ENCODE measurements at places on chromosomes 11 and 22.

- no peak for DNase-seq
These were observed 68.7 kb upstream of the SYN3 start for GRCh38 chr22:33126881-33127280.

DNA sequence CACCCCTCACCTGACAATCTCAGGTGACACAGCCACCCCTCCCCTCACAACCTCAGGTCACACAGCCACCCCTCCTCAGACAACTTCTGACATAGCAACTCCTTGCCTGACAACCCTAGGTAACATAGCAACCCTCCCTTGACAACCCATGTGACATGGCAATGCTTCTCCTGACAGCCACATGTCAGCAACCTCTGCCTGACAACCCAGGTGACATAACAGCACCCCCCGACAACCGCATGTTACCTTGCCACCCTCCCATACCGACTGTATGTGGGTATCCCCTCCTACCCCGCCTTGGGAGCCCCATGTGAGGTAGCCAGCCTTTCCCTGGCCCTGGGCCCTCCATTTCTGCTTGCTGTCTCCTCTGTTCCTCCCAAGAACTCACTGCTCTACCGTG is 77.7 kb upstream of the B3GAT1 start:
- no peak for DNase-seq

GRCh38 chr11:19931771-19932369 is 219.2 kb downstream of the NAV2 start:
- DNase-seq, result no peak

DNA sequence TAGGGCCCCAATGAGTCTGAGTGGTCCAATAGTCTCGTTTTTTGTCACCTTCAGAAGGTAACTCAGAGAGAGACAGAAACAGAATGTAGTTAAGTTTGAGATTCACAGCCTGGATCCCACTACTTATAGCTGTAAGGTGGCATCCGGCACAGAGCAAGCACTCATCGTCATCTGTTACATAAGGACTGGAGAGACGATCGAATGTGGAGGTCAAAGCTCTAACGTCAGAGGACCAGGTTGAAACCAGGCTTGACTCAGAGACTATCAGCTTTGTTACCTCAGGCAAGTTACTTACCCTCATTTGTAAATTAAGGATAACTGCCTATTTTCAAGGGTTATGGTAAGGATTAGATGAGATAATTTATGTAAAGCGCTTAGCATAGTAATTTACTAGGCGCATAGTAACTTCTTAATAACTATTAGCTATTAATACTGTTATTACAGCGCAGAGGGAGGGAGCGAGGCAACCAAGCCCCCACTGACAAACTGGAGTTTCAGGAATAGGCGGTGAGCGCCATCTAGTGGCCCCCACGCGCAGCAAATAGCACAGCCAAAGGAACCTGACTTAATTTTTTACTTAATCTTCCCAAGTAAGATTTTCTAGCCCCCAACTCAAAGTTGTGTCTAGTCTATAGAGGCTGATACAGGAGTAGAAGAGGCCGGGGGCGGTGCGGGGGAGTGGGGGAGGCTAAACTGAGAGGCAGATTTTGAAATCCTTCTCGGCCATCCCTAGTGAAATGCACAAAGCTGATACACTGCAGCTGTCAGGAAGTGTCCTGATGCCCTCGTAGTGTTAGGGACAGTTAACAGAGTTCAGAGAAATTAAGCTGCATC is 29.0 kb upstream of the API5 start:
- DNase-seq, result peak; percentile 50

Data from endothelial cell of umbilical vein (primary cell).